ENCODE measurements at places on chromosomes 7 and 10.

- DNase-seq = no peak
These were observed 76.8 kb downstream of the TFEC start for GRCh38 chr7:115953592-115954255.

GRCh38 chr10:8079126-8079525 lies 24.6 kb downstream of the GATA3 start:
- no peak for DNase-seq

DNA sequence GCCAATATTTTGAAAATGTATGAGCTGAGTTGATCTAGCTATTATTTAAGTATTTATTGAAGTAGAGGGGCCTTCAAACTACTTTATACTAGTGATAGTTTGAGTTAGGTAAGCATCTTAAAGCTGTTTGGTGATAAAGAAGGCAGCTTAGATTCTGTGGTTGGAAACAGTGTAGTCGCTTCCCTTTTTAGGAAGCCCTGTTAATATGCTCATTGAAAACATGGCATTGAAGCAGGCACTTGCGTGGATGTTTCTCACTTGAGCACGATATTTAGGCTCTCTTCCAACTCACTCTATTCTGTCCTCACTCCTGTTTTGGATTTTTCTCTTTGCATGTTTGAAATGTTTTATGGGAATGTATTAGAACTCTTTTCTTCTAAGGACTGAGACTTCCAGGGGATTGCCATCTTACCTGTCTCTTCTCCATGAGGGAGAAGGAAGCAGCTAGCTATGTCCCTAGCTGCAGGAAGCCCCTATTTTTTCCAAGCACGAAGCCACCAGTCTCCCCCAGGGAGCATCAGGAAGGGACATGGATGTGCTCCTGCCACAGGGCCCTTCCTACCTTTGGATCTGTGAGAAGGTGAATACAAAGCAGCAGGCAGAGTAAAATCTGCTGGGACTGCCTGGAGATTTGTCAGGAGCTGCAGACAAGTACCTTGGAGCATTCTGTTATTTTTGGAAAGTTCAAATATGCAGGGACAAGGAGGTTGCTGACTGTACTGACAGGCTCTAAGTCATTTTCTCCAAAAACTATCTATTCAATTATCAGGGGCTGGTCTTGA lies 22.0 kb upstream of the BMPR1A start:
- DNase-seq = no peak

DNA sequence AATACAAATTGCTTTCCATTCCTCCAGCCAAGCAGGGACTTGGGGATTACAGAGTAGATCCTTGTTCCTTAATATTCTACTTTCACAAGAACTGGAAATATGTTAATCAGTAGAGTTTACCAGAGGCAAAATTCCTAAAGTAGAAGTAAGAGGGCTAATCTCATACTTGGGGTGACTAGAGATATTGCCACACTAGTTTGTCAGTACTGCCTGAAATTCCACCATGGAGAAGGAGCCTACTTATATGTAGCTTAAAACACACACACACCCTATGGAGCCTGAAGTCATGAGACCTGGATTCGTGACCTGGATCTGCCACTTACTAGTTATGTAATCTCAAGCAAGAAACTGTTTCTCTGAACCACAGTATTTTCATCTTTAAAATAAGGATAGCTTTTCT lies 33.9 kb downstream of the STRIP2 start:
- no peak for DNase-seq

- DNase-seq = no peak
These were observed 342.7 kb downstream of the LRMDA start for GRCh38 chr10:75773813-75774782.

DNA sequence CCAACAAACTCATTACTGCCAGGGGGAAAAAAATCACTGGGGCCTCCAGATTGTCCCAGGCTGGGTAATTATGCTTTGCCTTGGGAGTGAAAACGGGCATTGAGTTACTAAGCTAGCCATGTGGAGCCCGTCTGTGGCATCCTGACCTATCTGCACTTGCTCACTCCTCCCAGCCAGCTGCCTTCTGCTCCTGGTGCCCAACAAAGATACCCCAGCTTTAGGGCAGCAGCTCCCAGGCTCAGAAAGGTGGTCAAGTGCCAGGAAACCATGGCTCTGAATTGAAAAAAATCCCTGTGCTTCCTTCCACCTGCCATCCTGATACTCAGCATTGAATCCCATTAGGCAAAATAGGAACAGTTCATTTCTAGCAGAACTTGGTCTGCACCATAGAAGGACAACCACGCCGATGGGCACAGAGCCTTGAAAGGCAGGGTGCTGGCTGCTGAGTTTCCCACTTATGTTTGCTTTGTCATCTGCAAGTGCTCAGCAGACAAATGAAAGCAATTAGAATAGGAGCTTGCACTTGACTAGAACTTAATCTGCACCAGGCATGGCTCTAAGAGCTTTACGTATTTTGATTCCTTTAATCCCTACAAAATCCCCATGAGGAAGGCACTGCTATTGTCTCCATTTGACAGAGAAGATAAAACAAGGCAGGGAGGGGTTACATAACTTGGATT lies 42.8 kb downstream of the HSPA12A start:
- no peak for DNase-seq

- peak; percentile 34 for DNase-seq
These were observed at the start of gene CAV1 for GRCh38 chr7:116524609-116525297. Gene CAV1 (plus strand): TSS chr7:116525036. CDS start chr7:116525063, 27 bp downstream.
